ENCODE measurements at places on chromosomes 7 and 10.

GRCh38 chr7:151172273-151173141, 5.0 kb upstream of the GBX1 start:
- DNase-seq = peak; percentile 52

GRCh38 chr10:15725603-15726002, 5.9 kb upstream of the ITGA8 start:
- no peak for DNase-seq

DNA sequence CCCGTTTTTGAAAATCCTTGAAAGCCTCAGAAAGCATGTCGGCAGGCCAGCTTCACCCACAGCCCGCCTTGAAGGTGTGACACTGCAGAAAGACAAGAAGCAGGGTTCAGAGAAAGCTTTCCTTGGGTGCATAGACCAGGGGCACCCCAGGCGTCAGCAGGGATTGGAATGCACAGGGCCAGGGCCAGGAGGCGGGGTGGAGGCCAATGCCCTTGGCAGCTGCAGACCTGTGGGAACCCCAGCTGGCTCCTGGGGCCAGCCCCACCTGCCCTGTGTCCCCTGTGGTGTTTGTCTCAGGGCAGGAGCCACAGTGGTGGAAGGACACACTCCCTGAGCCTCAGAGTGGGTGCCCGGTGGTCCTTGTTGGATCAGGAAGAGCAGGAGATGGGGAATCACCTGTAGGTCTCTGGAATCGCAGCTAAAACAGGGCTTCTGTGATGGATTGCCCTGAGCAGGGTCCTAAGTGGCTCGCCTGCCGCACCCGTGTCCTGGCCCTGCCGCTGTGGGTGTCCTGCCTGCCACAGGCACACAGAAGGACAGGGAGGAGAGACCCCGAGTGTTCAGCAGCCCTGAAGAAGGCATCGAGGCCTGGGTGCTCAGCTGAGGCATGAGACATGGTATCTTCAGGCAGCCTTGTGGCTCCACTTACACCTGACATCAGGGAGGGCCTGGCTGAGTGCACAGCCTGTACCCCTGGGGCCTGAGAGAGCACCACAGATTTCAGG, 32.5 kb downstream of the ANXA8 start:
- DNase-seq = no peak

GRCh38 chr10:9911488-9911887, 1106.2 kb upstream of the CELF2 start:
- no peak for DNase-seq
